Non-pigmented ciliary epithelial cell (primary cell): ENCODE measurements at places on chromosomes 1 and 21.

DNA sequence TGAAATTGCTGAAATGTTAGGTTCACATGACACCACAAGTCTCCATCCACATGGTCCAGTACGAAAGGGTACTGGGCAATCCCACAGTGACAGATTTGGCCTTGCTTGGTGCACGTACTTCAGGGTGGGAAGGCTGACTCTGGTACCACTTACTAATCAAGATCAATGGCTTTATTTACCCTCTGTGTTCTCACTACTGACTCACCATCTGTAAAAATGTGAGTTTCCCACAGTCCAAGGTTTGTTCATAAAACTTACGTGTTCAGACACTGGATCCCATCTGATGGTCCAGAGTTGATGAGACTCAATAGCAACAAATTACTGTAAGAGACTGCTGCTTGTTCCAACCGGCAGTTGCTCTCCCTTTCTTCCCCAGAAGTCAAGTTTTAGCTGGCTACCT, 231.7 kb downstream of the LMX1A start:
- DNase-seq = no peak

- DNase-seq = no peak
Observed at GRCh38 chr1:203089651-203090045, 3.8 kb upstream of the MYOG start.

DNA sequence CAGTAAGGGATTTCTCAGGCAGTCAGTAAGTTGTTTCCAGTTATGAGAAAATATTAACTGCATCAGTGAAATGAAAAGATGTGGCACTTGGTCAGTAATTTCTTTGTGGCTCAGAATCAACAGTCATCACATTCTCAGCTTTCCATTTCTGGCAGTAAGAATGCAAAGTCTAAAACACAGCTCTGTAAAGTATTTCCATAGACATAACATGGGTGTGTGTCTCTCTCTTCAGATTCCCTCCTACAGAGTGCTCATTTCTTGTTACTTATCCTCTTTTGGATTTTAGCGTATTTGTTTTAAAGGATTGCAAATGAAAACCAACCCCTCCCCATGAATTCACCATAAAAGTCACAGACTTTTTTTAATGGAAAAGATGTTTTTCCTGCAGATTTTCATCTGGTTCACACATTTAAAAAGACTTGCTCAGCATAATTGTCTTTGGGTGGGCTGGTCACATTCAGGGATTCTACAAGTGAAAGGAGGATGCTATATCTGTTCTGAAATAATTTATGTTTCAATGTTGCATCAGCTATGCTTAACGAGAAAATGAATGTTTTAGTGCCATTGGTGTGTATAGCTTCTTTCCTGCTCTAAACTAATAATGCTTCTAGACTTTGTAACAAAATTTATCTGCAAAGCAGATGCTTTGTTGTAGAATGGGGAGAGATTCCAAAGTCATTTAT, 34.6 kb upstream of the CD55 start:
- no peak for DNase-seq

GRCh38 chr1:54715493-54716298, at the start of gene TTC4:
TSS of gene TTC4 (plus strand) at chr1:54715861. CDS start at chr1:54715909, 48 bp downstream.
- DNase-seq = peak; percentile 18
